GM12865 (cell line): ENCODE measurements at places on chromosomes 16 and 17.
A peak's percentile ranks its signal among the peaks of the same experiment; 100 is the strongest.

GRCh38 chr16:71927383-71927782 is 32.1 kb downstream of the IST1 start:
- DNase-seq = no peak

DNA sequence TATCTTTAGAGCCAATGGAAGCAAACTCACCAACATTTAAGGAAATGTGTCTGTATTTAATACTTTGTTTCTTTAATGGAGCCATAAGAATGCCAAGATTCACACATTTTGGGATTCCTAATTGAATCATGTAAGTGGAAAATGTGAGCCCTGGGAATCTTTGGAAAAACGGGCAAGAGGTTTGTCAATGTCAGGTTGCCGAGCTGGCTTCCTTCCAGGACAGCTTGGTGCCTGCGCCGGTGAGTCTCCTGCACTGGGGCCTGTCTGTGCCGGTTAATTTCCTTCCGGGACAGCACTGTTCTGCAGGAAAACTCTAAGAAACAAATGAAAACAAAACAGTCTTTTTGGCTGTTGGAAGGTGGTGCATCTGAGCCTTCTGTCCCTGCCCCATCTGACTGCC is 210.6 kb downstream of the HAPSTR1 start:
- DNase-seq = no peak

DNA sequence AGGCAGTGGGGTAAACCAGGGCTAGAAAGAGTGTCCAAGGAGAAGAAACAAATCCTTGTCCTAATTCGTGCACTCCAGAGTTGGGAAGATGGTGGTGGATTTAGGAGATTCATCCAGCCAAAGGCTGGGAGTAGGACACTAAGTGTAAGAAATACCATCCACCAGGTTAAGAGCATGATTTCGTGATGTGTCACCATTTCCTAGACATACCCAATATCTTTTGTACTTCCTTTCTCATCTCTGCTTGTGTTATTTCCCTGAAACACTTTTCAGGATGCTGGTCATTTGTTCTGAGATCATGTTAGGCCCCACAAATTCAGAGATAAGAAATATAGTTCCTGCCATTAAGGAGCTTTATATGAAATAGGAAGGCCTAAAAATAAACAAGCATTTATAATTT is 106.3 kb upstream of the HLF start:
- no peak for DNase-seq

GRCh38 chr16:86960266-86960665 is 356.9 kb downstream of the C16orf95 start:
- DNase-seq = no peak

DNA sequence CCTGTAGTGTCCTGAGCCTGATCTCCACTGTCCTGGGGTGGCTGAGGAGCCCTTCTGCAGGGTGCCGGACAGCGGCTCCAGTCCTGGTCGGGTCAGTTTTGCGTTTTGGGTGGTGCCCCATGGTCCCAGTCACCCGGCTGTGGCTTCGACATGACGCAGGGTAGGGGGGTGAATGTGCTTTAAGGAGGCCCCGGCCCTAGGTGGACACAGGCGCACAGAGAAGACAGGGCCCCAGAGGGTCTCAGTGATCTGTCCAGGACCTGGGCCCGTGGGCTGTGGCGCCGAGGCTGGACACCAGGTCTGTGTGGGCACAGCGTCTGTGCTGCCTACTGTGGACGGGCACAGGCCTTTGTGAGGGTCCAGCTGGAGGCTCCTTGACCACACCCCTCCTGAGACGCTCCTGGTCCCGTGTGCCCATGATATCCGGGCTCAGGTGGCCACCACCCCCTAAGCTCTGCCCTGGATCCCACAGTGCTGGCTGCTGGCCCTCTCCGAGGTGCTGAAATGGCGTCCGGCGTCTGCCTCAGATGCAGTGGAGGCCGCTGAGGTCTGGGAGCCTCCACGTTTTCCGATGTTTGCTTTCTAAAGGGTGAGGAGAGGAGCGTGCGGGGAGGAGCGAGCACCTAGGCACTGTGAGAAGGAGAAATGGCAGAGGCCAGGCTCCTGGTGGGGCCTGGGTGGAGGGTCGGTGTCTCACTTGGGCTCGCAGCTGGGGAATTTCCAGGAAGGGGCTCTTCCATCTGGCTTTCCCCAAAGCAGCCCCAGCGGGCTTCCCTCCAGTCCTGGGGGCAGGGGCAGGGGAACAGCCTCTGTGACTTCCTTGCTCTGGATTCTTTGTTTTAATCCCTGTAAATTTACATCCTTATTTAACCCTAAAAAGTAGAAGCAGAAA is 56.1 kb upstream of the ACSF3 start:
- DNase-seq = peak; percentile 30

GRCh38 chr16:57297856-57298255 is 13.4 kb upstream of the PLLP start:
- DNase-seq = peak; percentile 57

- DNase-seq = no peak
These were observed 23.6 kb upstream of the YWHAE start for GRCh38 chr17:1423456-1424135.

GRCh38 chr16:49773534-49774475 is 82.1 kb downstream of the ZNF423 start:
- no peak for DNase-seq

DNA sequence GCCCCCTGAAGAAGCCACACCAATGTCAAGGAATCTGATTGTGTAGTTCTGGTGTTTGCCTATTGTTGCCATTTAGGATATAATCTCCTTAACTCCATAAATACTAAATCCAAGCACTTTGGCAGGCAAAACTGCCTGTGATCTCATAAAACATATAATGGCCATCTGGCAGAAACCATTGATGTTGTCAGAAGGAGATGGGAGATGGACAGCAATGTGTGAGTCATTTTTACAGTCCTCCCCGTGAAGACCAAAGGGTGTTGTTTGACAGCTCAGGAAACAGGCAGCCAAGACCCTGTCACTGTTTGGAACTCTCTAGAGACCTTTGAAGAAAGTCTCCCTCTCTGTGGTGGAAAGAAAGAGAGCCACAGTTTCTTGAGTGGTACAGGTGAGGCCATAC is 454.1 kb downstream of the HS3ST3B1 start:
- DNase-seq = no peak

DNA sequence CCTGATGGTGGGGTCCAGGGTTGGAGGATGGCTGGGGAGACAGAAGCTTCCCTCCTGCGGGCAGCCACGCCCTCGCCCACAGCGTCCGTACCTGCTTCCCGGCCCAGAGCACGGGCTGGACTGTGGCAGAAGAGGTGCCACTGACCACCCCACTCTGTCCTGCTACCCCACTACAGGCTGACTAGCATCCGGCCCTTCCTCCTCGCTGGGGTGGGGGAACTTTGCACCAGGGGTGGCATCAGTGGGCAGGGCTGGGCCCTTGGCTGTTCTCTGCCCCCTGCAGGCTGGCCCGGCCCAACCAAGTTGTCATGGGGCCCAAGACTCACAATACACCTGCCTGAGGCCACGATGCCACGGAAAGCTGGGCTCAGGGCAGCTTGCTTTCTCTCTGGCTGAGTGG is 73.0 kb downstream of the KLHDC4 start:
- no peak for DNase-seq

DNA sequence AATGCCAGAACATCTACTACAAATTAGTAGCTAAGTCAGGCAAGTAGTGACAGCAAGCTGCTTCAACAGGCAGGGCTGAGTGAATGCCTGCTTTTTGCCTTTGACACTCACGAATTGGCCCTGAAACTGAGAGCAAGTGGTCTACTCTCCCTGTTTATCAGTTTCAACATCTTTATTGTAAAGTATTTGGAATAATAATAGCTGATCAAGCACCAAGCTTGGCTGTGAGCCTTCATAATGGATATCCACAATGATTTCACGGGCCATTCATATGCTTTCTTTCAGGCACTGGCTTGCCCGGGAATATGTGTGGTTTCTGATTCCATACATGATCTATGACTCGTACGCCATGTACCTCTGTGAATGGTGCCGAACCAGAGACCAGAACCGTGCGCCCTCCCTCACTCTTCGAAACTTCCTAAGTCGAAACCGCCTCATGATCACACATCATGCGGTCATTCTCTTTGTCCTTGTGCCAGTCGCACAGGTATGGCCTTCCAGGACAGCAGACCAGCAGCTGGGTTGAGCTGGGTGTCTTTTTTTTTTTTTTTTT is 5.2 kb downstream of the TLCD3A start:
- no peak for DNase-seq

- no peak for DNase-seq
These were observed 57.3 kb downstream of the RAP1GAP2 start for GRCh38 chr17:2853283-2854142.

GRCh38 chr17:63364944-63365343 is 81.2 kb downstream of the CYB561 start:
- no peak for DNase-seq

DNA sequence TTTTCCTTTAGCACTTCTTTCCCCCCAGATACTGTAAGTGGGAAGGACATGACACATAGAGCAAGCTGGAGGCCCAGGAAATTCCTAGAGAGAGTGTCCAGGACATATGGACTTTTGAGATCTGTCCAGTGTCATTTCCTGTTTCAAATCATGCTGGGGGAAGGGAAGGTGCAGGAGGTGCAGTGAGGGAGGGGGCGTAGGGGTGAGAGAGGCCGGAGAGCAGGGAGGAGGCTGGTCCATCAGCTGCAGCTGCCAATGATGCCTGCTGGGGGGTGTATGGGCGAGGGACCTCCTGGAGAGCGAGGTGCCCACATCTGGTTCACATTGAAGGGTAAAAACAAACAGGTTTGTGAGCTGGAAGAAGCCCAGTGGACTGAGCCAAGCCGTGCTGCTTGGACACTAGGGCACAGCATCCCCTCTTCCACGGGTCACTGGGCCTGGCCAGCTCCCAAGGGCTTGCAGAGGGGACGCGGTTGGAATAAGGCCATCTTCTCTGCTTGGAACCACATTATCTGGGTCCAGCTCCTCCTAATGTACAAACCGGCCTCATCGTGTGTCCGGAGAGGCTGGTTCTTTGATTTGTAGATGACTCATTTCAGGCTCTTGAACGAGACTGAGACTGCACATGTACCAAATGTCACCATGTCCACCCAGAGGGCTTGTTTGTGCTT is 70.4 kb upstream of the SMURF2 start:
- no peak for DNase-seq

DNA sequence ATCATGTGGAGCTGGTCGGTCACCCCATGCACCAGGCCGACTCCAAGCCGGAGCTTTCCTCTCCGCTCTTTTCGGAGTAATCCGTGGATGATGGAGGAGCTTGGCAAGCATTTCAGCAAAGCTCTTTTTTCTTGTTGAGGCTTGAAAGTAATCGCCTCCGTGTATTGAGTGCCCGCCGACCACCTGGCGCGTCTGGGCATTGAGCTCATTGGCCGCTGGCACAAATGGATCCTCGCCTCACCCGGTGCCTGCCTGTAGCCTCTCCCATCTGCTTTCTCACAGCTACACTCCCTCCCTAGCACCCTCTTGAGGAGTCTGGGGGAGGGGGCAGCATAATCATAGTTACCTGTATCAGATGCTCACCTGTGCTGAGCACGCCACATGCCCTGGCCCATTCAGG is 148.9 kb downstream of the CMIP start:
- DNase-seq = no peak

DNA sequence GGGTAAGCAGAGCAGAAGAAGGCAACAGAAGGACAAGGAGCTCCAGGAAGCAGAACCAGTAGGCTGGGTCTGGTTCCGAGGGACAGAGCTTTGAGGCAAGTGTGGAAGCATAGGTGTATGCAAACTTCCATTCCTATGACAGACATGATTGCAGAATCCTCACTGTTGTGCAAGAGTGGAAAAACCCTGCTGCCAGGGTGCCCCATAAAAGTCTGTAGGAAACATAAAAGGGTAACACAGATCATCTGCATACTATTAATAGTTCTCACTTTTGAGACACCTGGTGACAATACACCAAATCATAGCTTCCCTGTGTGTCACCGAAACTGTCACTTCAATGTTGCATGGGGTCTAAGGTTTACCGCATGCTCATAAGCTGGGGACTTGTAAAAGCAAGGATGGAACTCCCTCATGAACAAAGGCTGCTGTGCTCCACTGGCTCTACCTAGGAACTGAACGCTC is 39.7 kb downstream of the ARHGAP17 start:
- DNase-seq = peak; percentile 89

- DNase-seq = peak; percentile 50
These were observed 65.7 kb upstream of the BCAR1 start for GRCh38 chr16:75317101-75317522.

DNA sequence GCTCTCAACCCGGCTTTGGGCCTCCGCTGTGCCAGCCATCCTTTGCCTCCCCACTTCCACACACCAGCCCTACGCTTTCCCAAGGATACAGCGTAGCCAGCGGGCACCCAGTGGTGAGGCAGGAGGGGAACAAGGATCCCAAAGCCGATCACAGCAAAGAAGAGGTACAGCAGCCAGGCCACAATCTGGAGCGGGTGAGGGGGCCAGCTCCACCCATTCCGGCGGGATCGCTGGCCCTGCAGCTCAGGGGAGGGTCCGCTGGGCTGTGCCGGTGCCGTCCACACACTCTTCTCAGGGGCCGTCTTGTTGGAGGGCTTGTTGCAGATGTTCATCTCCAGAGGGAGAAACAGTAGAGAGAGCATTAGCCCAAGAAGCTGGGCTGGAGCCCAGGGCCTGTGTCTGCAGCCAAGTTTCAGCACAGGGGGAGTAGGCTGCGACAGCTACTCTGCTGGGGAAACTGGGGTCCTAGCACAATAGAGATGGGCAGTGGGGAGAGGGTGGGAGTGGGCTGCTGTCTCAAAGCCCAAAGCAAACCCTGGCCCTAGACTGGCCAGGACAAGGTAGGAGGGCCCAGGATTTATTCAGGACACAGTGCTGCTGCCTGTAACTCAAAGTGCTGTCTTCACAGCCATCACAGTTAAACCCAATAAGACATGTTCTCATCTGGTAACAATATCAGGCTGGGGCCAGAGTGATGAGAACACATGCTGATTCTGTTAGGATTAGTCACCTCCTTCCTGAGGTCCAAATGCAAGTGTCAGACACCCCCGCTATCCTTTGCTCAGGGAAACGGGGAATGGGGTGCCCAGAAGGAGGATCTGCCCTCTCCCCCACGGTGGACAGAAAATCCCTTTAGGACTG is 9.9 kb downstream of the ZDHHC1 start:
- no peak for DNase-seq

- DNase-seq = no peak
These were observed 16.6 kb downstream of the RBFOX3 start for GRCh38 chr17:79594271-79594670.

- DNase-seq = peak; percentile 43
These were observed 50.7 kb upstream of the DOC2B start for GRCh38 chr17:231966-232807.

GRCh38 chr16:85265161-85265784 is 153.0 kb upstream of the CIBAR2 start:
- DNase-seq = no peak

DNA sequence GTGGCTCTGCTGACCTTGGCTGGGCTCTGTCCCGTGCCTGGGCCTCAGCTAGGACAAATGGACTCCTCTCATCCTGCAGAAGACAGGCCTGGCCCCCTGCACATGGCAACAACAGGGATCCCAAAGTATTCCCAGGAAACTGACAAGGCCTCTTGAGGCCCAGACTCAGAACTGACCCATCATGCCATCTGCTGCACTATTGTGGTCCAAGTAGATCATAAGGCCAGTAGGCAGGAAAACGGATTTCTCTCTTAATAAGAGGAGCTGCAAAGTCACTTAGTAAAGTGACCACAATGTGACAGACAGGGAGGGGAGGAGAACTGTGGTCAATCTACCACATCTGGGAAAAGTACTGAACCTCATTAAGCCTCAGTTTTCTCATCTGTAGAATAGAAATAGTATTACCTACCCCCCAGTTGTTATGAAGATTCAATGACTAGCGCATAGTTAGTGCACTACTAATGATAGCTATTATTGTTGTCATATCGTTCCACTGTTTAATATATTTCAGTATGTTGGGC is 62.1 kb upstream of the TNRC6A start:
- peak; percentile 33 for DNase-seq
